Activated CD4-positive, CD25-positive, alpha-beta regulatory T cell treated with anti-CD3 and anti-CD28 coated beads, Interleukin-2, amount 50 U/mL, for 72 hours (primary cell): ENCODE measurements at places on chromosomes 2 and 18.

DNA sequence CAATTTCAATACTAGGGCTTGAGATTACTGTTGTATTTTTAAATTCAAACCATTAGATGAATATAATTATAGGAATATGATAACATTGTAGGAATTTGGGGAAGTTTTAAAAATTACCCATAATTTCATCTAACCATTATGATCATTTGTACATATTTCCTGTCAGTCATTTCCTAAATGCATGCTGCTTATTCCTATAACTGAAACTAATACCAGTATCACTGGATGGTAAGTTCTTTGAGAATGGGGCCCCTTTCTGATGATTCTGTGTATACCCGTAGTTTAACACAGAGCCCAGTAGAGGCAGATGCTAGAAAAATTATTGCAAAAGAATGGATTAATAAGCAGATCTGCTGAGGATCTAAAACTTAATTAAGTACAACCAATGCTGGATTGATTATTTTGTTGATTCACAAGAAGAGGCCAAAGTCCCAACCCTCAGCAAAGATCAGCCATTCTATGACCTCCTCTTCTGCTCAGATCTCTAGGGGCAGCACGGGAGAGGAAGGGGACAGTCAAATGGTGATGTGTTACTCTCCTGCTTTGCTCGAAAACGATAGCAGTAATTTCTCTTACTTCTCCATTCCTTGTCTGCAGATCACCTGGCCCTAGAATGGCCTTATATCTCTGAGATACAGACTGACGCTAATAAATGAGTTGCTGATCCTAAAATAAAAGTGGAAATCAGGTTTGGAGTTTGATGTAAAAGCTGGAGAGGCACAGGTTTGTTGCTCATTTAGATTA lies 69.5 kb upstream of the PELI1 start:
- no peak for DNase-seq

DNA sequence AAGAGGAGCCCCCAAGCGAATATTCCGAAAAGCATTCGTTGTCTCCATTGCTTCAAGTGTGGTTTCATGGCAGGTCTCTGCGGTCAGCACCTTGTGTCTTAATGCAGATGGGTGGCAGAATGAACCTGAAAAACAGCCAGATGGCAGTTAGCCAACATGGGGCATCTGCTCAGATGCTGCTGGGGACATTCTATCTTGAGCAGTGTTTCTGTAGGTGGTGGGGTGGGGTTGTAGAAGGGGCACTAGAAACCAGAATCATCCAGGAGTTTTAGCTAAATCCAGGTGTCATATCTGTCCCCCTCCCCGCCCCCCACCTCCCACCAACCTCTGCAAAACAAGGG lies 42.1 kb downstream of the ST6GAL2 start:
- DNase-seq, result no peak

DNA sequence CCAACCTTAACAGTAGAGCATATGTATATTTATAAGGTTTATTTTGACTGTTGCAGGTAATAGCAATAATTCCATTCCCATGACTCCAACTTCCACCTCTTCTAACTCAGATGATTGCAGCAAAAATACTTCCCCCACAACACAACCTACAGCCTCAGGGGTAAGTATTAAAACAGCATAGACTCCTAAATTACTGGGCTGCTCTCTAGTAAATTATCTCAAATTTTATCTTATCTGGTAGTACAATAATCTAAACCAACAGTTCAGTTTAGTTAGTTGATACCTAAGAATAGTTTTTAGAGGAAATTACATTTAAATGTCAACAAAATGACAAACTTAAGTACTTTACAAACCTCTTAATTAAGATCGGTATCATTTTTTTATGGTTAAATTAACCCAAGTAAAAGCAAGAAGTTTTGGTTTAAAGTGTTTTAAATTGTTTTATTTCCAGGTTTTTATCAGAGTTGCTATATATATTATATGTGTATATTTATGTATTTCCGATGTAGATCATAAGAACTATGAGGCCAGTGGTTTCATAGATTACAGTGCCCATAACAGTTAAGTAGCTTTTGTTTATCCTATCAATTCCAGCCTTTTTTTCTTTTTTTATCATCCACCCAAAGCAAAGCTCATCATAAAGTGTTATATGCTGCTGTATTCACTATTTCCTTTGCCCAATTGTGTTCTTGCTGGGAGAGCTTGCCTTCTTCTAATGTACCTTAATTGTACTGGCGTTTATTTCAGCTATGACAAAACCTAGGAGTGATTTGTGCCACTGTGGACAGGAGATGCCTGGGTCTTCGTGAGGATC lies 13.7 kb downstream of the GATA6 start:
- no peak for DNase-seq

GRCh38 chr18:38847326-38847725 lies 1281.7 kb upstream of the CELF4 start:
- no peak for DNase-seq

GRCh38 chr2:181882246-181883020 lies 9.1 kb upstream of the ITPRID2 start:
- DNase-seq, result no peak

DNA sequence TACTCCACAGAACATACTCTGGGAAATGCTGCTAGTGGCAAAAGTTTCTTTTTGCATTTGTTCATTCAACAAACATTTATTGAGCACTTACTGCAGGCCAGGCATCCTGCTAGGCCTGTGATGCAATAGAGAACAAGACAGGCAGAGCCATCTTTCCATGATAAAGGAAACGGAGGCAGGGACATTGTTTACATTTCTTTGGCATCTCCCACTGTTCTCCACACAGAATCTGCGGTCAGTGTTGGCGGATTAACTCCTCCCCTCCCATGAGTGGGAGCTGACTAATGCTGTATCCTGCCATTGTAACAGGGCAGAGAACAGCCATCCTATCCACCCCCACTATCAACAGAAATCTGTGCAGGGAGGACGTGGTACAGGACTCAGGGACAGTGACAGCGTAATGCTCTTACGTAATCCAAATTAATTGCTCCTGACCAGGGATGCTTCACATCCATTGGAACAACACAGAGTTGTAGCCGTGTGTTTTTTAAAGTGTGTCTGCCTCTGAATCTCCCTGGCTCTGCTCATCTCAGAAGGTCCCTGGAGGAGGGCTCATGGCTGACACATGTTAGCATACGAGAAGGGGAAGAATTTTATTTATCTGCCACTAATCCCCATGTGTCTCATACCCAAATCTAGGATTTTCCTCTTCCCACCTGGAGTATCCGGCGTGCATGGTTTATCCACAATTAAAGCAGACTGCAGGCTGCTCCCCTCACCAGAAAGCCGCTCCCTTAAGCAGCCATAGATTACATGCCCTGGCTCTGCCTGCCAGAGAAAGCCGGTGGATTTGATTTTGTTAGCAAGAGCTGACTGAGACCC lies 32.3 kb downstream of the STEAP3 start:
- no peak for DNase-seq

DNA sequence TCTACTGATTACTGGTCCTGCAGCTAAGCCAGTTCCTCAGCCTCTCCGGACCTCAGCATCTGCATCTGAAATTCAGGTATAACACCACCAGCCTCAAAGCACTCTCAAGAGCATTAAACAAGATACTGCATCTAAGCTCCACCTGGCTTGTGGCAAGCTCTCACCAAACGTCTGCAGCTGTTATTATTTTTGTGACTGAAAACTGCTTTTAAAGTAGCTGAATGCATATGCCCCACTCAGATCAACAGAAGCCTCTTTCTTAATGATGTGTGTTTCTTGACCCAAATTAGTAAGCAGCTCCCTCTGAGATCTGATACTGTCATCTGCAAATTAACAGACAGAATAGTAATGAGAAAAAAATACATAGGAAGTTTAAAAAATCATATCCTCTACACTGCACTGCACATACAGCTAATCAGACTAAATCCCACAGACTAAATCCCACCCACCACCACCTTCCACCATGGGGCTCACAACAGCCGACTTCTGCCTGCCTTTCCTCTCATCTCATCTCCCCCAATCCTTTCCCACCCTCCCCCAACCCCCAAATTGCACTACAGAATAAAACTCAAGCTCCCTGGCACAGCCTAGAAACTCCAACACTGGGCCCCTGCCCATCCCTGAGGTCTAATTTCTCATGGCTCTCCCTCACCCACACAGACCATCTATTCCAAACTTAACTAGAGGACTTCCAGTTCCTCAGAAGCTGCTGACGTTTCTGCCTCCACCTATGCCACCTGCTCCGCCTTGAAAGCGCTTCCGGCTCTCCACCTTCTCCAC lies 52.9 kb downstream of the TMEM163 start:
- DNase-seq, result no peak

DNA sequence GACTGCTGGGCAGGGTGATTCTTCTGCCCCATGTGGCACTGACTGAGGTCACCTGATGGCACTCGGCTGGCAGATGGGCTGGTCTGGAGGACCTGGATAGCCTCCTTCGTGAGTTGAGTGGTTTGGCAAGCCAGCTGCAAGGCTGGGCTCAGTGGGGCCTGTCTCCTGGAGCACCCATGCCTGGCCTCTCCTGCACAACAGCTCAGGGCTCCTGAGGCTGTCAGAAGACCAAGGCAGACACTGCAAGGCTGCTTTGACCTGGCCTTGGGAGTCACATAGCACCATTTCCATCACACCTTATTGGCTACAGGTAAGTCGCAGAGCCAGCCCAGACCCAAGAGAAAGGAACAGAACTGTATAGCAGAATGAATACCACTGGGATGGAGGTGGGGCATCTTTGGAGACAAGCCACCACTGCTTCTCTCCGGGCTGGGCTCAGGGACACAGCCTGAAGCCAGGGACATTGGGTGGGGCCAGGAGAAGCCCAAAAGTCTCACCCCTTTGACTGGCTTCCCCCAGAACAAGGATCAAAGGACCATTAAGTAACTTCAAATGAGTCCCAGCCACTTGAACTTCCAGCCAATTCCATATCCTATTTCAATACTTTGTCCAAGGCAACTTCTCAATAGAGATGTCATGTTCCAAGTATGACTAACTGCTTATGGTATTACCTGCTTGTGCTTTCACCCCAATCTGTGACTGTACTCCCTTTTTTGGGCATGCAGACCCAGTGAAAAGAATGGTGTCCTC lies 156.3 kb downstream of the CABLES1 start:
- DNase-seq, result no peak

- no peak for DNase-seq
These were observed 832.8 kb downstream of the RNF144A start for GRCh38 chr2:7749895-7750559.

DNA sequence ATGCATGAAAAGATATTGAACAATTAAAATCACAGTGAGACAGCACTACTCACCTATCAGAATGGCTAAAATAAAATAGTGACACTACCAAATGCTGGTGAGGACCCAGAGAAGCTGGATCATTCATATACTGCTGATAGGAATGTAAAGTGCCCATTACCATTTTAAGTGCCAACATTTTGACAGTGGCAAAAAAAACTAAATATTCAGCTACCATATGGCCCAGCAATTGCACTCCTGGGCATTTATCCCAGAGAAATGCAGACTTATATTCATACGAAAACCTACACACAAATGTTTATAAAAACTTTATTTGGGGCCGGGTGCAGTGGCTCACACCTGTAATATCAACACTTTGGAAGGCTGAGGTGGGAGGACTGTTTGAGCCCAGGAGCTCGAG lies 47.6 kb downstream of the FBXO36 start:
- no peak for DNase-seq

DNA sequence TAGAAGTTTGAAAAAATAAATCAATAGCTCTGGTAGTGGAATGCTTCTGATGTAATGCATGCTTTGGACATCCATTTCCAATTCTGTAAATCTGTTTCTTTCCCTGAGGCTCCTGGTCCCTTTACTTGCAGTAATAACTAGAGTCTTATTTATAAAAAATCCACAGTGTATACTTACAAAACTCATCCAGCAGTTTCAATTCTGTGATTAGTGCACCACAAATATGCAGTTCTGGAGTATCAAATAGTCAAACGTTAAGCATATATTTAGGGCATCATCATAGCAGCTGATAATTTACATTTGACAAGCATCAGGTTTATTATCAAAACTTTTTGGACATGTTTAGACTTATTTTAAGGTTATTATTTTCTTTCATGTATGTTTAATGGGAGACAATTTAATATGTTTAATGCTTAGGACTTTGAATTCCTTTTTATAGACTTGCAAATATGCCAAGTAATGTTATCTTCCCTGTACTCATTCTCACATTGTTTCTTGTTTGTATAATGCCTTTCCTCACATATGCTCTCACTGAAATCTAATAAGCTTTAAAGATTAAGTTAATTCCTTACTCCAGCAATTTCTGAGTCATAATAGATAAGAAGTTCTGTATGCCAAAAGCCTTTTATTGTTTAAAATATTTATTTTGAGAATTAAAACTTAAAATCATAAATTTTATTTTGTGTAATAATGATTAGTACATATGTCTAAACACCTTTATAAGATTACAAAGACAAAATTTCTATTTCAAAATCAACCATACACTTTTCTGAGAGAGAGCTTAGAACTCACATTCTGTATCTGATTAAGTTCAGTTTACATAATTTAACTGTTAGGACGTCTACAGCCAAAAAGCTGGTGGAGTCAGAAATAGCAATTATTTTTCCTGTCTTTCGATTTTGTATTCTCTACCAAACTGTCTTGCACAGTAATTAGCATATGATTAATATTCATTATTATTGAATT lies 341.5 kb upstream of the TMEFF2 start:
- DNase-seq, result no peak
